Activated gamma-delta T cell treated with anti-CD3 and anti-CD28 coated beads, Interleukin-2, amount 50 U/mL, for 16 hours (primary cell): ENCODE measurements at places on chromosomes 5 and 9.

DNA sequence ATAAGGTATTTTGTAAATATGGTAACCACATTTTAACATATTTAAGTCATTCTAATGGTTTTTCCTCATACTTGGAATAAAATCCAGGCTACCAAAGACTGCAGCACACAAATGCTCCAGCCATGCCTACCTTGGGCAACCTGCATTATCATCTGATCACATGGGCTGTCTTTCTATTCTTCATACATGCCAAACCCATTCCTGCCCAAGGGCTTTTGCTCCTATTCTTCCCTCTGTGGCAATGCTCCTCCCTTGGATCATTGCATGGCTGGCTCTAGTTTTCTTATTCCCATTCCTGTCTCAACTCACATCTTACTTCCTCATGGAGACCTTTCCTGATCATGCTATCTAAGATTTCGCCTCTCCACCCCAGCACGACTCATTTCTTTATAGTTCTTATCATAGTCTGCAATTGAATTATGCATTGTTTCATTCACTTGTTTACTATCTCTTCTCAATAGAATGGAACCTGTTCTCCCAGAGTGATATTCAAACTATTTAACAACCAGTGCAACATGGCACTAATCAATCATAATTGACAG lies 54.9 kb upstream of the C5orf46 start:
- no peak for DNase-seq

DNA sequence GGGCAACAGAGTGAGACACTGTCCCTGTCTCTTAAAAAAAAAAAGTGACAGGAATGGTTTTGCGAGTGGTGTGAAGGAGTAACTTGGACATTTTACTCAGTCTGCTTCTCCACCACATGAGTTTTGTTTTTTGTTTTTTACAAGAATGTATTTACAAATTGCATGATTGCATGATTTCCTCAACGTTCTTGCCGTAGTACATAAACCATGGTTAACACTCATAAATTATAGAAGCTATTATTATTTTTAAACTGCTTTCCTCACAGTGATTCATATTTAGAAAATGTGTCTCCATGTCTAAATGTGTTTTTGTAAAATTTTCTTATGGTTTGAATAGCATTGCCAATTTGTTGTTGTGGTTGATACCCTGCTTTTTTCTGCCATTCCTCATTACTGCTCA lies 220.0 kb downstream of the GOLPH3 start:
- DNase-seq = no peak

DNA sequence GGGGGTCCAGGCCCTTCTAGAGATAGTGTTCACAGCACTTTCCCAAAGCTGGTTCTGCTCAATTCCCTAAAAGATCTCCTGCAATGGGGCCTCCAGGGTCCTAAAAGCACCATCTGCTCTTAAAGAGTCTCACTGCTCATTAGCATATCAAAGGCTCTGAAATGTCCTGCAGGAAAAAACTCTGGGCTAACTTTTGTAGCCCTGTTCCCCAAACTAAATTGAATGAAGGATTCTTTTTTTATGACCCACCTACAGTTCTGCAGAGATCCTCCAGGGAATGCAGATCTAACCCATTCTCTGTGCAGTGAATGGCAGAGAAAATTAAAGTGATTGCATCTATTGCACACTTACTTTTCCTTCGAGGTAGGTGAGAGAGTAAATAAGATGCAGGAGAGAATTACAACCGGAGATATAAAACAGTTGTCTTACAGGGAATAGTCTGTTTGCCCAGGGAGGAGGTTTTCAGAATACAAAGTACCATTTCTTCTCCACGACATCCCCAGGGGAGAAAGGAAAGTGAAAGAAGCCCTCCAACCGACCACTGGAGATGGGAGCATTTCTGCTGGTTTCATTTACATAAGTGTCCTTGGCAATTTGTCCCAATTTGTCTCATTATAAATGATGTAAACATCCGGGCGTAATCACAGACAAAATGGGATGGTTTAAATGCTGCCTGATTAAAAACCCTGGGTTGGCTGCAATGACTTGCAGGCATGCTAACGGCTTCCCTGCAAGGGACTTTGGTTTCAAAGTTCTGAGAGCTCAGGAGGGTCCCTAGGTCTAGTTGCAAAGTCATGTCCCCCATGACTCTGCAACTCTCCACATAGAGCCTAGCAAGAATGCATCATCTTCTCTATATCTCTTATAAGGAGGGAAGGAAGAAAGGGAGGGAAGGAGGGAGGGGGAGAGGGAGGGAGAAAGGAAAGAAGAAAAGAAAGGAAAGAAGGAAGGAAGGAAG lies 114.0 kb downstream of the KCNIP1 start:
- DNase-seq = no peak

- no peak for DNase-seq
These were observed 94.6 kb upstream of the EGFLAM start for GRCh38 chr5:38163636-38164237.

GRCh38 chr5:110726249-110727024 lies at the start of gene TMEM232:
Gene TMEM232 (minus strand): TSS chr5:110726671. CDS start chr5:110667352, 59,319 bp downstream.
- DNase-seq = peak; percentile 48

GRCh38 chr5:88661806-88662207 lies 221.2 kb downstream of the MEF2C start:
- no peak for DNase-seq

DNA sequence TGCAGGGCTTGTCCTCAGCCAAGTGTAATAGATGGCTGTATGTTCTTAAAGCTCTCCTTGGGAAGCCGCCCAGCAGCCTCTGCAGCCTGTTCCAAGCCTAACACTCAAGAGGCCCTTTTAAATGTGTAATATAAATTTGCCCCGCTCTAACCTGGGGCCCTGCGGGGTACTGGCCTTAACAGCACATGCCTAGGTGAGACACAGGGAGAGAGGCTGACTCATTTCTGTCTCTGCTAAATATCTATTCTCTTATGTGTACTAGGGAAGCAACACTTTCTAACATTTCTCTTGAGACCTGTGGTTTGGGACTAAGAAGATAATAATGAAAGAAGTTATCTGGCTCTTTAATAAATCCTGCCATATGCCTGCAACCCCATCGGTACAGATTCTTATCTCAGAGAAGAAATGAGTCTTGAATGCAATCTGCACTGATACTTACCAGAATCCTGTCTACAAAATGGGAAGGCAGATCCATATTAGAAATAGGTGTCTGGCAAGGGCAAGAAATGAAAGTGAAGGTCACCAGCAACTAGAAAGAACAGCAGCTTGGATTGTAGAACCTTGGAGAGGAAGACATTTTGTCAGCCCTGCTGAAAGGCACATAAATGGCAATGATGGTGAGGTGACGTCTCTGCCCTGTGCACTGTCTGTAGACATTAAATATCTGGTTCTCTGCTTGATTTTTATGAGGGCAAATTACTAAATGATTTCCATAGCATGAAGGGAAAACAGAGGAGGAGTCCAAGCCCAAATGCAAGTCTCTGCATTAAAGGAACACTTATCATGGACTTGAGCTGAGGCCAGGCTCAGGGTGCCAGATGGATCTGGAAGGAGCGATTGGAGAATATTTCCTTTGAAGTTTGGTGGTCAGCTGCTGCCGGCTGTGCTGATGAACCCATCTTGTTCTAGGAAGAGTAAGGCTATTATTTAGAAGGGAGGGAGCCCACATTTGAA lies 14.5 kb upstream of the TGFBI start:
- no peak for DNase-seq

DNA sequence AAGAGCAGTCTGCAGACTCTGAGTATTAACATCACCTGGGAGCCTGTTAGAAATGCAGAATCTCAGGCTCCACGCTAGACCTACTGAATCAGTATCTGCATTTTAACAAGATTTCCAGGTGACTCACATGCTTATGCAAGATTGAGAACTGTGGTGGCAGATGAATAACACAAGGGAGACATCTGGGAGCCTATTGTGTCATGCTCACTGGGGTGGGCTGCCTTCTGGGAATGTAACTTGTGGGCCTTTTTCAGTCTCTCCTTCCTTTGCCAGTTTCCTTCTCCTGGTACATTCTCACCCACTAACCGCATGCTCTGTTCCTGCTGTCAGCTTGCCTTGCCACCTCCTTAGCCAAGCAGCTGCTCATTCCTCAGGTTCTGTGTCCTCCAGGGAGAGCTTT lies 176.6 kb upstream of the C9orf72 start:
- no peak for DNase-seq

DNA sequence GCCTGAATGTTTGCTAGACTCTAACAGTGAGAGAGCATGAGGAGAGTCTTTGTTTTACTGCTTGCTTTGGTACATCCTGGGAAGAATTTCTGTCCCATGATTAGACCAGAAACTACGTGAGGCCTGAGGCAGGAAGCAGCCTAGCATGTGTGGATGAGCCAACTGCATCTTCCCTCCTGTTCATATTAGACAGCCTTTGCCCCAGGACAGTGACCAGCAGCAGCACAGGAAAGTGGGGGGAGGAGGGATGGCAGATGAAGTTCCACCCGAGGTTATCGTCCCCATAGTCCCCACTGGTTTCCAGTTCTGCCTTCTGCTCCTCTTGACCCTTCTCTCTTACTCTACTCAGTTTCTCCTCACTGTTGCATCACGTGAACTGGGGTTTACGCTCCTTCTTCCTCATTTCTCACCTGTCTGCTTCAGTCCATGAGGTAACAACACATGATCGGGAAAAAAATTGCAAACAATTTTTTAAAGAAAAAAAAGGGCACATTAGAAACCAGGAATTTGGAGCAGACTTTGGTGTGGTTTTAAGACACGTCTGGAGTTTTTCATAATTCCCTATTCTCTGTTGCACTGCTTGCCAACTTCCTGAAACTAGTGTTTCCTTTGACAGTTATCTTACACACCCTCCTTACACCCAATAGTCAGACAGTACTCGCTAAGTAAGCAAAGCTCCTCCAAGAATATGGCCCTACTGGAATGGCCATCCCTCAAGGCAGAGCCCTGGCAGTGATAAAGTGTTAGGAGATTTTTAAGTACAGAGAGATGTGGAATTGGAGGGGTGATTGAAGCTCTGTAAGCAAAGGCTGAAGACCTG lies 84.1 kb downstream of the SNX18 start:
- no peak for DNase-seq

DNA sequence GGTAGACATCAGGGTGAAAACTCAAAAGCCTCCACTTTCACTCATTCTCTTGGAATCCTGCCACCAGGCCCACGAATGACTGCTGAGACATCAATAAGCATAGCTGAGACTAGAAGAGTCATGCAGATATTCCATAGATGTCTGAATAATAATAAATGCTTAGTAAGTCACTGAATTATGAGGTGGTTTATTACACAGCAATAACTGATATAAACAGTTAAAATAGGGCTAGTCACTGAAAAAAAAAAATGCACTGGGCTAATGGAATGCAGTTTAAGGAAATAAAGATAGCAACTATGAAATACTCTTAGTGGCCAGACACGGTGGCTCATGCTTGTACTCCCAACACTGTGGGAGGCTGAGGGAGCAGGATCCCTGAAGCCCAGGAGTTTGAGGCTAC lies 262.8 kb upstream of the CDH6 start:
- DNase-seq = no peak

DNA sequence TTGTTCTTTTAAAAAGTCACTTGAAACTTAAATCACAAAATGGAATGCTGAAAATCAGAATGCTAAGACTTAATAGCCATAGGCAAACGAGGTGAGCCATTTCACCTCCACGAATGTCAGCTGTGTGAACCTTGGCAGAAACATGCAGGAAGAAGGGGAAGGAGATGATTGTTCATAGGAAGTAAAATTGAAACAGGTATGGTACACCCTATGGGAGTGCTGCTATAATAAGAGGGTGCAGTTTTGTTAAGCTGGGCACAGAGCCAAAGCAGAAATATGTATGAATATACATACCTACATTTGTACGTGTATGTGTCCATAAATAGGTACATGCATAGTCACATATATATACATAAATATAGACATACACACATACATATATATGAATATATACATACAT lies 51.0 kb upstream of the SPINK5 start:
- DNase-seq = no peak

GRCh38 chr9:109886041-109886440 lies 106.0 kb downstream of the PALM2AKAP2 start:
- DNase-seq = no peak

DNA sequence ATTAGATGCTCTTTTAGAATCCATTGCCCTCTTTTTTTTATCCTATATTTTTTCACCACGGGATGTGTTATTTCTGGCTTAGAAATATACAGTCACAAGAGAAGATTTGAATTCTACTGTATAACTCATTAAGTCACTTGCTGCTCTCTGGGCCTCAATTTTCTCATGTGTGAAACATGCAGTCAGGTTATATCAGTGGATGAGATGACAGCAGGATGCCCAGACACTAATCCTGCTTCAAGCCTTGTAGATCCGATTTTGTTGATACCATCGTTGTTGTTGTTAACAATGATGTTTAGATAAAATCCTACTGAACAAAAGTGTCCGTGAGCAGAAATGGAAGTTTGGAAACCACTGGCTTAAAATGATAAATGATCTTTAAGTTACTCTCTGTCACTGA lies 421.9 kb upstream of the DMAC1 start:
- DNase-seq = no peak

DNA sequence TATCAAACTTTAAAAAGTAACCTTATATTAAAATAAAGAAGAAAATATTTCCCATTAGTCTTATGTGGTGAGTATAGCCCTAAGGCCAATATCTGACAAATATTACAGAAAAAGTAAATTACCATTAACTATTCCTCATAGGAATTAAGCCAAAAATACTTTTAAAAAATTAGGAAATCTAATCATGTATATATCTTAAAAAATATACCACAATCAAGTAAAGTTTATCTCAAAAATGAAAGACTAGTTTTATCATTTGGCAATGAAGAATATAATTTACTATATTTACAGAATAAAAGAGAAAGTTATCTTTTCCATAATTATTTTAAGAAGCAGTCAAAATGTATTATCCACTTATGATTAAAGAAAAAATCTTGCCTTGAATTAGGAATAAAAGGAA lies 458.8 kb upstream of the ZNF462 start:
- no peak for DNase-seq
